ENCODE measurements at places on chromosomes 7 and 10.

DNA sequence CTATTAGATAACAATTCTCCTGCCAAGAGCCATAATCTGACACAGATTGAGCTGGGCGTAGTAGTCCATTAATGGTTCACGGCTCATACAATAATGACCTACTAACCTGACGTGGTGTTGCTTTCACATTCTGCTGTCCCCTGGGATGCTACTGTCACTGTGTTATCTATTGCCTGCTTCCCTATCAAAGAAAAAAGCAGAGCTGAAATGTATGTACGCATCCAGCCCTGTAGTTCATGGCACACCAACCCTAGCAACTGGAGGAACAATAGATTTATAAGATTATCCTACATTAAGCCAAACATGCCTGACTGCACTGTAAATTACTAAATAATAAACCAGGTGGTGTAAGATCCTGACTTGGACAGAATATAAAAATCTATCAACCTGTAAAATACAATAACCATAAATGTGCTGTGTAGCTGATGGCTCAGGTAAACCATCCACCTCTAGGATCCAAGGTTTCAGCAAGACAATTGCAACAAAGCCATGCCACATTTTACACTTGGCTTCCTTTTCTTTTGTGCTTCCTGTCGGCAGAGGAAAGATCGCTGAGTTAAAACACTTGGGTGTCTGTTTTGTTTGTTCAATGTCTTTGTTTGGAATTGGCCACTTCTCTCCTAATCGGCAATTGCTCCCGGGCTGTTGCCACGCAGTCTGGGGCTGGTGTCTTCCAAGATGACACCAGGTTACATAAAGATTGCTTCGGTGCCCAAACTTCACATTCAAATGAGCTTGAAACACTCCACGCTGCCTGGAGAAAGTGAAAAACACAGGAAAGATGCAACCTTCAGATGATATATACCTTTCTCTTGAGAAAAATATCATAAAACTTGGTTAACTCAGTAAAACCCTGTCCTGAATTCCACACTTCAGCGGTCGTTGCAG, 143.9 kb upstream of the MGMT start:
- DNase-seq, result no peak

DNA sequence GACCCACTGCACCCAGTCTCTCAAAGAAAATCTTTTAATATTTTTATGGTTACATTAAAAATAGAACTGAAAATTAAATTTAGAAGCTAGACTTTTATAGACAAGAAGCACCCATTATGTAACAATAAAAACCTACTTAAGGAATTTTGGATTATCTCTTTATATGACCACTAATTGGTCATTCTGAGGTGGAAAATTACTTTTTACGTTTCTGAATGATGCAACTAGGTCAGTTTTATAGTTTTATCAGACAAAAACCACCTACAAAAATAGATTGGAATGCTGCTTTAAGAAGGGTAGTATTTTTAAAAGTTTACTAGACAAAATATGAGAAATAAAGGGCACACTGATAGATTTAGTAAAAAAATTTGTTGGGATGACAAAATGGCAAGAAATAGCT, 16.5 kb downstream of the SYPL1 start:
- DNase-seq, result no peak

- DNase-seq, result no peak
These were observed 413.0 kb upstream of the FOXK1 start for GRCh38 chr7:4269086-4269485.

DNA sequence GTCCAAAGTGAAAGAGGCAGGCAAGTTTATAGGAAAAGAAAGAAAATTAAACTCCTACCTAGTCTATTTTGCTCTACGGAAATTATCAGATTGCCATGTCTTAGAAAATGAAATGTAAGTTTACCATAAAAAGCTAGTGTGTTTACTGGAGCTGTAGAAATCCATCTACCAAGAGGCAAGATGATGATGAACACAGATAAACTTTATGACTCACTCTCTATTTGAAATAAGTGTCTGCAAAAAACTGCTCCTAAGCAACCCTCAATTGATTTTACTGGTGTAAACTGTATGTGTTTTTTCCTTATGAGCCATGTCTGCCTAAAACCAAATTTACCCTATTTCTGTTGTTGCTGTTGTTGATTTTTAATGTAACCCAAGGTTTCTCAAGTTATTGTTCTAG, 73.8 kb upstream of the TMEM106B start:
- no peak for DNase-seq

DNA sequence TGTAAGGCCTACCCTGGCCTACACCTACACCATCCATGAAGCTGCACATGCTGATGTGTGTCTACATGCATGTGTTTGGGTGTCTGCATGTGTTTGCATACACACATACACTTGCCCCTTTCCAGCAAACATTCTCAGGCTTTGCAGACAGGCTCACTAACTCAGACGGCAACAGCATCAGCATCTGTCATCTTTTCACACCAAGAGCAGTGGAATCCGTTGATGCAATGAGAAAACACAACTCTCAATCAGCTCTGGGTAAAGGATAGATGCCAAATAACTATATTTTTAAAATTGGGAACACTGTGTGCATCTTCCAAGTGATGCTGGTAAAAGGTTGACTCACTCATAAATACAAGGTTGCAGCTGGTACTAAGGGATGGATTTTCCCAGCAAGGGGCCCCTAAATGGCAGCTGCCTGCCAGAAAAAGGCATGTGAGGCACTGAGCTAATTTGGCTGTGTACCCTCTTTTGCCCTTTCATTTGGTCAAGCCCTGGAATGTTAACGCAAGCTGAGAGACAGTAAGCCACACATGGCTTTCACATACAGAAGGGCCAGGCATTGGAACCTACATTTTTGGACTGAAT, 296.3 kb upstream of the NPSR1 start:
- no peak for DNase-seq

DNA sequence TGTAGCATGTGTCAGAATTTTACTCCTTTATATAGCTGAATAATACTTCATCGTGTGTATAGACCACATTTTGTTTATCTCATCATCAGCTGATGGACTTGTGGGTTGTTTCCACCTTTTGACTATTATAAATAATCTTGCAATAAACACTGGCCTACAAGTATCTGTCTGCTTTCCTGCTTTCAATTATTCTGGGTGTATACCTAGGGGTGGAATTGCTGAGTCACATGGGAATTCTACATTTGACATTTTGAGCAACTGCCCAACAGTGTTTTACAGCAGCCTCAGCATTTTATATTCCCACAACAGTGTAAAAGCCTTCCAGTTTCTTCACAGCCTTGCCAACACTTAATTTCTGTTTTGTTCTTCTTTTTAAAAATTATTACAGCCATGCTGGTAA, 200.3 kb upstream of the PRSS1 start:
- DNase-seq, result no peak

- DNase-seq, result peak; percentile 53
These were observed 213.6 kb downstream of the FAM107B start for GRCh38 chr10:14560791-14561765.

GRCh38 chr7:24622646-24623182, 49.5 kb downstream of the PALS2 start:
- no peak for DNase-seq

DNA sequence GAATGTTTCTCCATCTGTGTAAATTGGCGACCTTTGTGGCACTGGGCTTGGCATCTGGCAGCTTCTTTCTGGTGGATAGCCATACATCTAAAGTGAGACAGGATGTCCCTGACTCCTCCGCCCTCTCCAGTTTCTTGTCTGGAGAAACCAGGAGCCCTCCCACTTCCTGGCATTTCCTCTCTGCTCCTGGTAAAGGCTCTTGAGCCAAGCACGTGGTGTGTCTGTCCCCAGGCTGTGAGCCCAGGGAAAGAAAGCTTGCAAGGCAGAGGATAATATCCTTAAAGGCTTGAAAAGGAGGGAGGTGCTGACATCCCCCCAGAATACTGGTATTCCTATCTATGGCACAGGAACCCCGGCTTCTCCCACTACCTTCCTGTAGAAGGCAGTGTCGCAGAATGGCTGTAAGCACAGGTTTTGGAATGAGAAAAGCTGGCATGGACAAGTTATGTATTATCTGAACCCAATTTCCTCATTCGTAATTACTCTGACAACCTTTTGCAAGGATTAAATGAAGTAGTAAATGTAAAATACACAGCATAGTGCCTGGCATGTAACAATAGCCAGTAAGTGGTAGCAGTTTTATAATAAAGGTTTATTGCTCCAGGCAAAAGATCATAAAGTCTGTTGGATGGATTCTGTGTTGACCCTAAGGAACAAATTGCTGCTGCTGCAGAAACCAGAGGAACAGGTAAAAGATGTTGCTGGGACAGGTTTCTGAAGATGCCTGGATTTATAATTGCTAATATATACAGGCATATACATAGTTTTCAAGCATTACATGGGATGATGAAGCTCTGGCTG, 11.8 kb upstream of the ACSL5 start:
- no peak for DNase-seq

GRCh38 chr7:122316467-122317388, 12.2 kb upstream of the FEZF1 start:
- DNase-seq, result no peak

- DNase-seq, result no peak
These were observed 275.8 kb upstream of the SEMA3D start for GRCh38 chr7:85462671-85463070.

DNA sequence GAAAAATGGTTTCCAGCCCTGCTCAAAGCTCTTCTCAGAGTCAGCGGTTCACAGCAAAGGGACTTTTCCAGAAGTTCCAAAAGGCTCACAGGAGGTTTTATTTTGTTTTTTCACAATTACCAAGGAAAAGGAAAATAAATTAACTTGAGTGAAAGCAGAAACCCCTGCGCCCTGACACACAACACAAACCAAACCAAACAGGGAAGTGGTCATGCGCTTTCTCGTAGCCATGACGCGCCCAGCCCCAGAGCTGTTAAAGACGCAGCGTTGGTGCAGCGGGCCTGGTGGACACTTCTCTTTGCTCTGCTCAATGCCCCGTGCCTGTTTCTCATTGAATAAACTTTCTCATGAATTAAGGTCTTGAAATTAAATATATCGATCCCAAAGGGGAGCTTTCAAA, 134.4 kb upstream of the LYZL2 start:
- no peak for DNase-seq

DNA sequence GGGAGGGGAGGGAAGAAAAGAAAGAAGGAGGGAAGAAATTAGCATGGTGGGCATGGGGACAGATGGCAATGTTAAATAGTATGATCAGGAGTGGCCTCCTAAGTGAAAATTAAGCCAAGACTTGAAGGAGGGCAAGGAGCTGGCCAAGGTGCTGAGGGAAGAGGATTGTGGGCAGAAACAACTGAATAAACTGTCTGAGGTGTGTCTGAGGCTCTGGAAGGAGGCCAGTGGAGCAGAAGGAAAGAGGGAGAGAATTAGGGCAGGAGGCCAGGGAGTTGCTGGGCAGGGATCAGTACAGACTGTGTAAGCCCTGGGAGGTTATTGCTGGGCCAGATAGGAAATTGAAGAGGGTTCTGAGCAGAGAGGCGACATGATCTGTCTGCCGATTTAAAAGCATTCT, 40.6 kb upstream of the VKORC1L1 start:
- DNase-seq, result no peak

DNA sequence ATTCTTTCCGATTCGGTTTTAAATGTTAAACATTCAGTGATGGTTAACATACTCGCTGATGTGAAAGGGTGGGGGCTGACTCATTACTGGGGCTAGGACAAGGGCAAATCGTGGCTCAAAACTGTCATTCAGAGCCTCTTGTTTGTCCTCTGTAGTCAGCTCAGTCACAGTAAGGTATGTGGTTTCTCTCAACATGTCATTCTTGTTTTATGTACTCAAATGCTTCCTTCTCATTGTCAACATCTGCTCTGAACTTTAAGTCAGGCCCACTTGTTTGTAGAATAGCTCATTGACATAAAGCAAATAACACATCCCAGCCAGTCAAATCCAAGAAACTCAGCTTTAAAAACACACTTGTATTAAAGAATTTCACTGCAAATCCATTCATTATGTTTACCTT, 7.3 kb downstream of the SLC16A9 start:
- no peak for DNase-seq

DNA sequence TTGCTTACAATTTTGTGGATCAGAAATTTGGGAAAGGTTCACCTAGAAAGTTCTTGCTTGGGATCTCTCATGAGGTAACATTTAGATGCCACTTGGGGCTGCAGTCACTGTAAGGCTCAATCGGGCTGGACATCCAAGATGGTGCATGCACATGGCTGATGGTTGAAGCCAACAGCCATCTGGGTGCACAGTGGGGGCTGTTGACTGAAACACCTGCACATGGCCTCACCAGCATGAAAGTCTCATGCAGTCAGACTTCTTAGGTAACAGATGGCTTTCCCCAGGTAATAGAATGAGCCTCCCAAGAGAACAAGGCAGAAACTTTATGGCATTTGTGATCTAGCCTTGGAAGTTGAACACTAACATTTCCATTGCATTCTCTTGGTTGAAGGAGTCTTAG, 740.7 kb upstream of the AUTS2 start:
- DNase-seq, result no peak

DNA sequence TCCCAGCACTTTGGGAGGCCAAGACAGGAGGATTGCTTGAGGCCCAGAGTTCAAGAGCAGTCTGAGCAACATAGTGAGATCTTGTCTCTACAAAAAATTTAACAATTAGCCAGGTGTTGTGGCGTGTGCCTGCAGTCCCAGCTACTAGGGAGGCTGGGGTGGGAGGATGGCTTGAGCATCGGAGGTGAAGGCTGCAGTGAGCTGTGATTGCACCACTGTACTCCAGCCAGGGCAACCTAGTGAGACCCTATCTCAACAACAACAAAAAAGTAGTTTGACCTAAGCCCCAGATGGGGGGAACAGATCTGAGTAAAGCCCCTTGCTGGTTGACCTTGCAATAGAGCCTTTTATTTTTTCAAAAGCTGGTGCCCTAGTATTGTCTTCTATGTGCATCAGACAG, 15.6 kb upstream of the CCSER2 start:
- DNase-seq, result no peak

DNA sequence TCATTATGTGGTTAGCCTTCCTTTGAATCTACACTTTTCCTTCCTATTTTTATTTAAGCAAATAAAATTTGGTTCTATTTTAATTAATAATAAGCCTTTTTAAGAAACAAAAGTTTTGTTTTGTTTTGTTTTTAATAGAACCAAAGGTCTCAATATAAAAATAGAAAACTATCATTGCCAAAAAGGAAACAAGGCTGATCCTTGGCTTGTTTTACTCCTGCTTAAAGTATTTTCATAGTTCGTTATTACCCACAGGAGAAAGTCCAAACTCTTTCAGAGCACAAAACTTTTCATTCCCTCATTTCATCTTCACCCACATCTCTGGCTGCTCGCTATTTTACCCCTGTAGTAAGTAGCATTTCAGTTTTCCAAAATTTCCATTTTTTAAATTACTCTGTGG, 374.8 kb downstream of the SEMA3D start:
- no peak for DNase-seq

- DNase-seq, result no peak
These were observed 6.1 kb downstream of the CYP2W1 start for GRCh38 chr7:988963-989529.

GRCh38 chr7:26574476-26574875, 282.8 kb downstream of the SNX10 start:
- no peak for DNase-seq

- no peak for DNase-seq
These were observed 473.7 kb downstream of the ATRNL1 start for GRCh38 chr10:115566867-115567266.

- DNase-seq, result no peak
These were observed 10.0 kb upstream of the INPP5F start for GRCh38 chr10:119715628-119716505.

GRCh38 chr7:115088893-115089292, 167.0 kb downstream of the MDFIC start:
- DNase-seq, result no peak

Measured in activated T-cell treated with anti-CD3 and anti-CD28 coated beads, Interleukin-2, amount 50 U/mL, for 48 hours (primary cell).